ENCODE measurements at places on chromosomes 12 and 14.

GRCh38 chr12:20523658-20524057 lies 155.3 kb downstream of the PDE3A start:
- DNase-seq, result no peak

- DNase-seq, result no peak
These were observed 192.2 kb upstream of the C14orf180 start for GRCh38 chr14:104387022-104388010.

- no peak for DNase-seq
These were observed 36.6 kb upstream of the PIK3C2G start for GRCh38 chr12:18224745-18225144.

- DNase-seq, result no peak
These were observed 57.2 kb downstream of the SIX6 start for GRCh38 chr14:60566101-60566500.

GRCh38 chr14:52112336-52113018 lies 43.6 kb upstream of the NID2 start:
- DNase-seq, result no peak

DNA sequence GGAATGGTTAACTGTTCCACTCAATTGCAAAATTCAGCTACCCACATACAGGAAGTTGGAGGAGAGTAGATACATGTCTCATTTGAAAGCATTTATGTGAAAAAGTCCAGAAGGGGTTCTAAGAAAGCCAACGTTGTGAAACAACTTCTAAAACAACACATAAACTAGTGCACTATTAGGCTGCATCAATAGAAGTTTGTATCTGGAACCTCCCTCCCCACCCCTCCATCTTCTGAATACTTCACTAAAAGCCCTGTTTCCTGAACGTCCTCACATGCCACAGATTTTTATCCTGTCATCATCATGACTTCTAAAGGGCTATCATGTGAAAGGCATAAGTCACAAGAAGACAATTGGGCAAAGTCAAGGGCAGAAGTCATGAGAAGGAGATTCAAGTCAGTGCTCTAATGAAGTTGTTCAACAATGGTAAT lies 5.5 kb downstream of the KRT79 start:
- DNase-seq, result no peak

DNA sequence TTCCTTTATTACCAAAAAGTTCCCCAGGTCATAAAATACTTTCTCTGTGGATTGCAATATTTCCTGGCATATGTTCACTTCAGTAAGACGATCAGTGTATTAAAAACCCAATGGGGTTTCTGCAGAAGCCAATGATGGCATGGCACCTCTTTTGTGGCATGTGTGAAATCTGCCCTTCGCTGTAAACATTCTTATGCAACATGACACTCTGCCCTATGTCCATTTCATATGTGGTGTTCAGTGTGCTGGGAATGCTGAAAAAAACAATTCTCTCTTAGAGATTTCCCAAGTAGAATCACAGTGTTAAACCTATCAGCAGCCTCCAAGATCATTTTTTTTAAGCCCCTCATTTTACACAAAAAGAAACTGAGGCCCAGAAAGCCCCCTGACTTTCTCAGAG lies 2.3 kb upstream of the MYBPC1 start:
- no peak for DNase-seq

DNA sequence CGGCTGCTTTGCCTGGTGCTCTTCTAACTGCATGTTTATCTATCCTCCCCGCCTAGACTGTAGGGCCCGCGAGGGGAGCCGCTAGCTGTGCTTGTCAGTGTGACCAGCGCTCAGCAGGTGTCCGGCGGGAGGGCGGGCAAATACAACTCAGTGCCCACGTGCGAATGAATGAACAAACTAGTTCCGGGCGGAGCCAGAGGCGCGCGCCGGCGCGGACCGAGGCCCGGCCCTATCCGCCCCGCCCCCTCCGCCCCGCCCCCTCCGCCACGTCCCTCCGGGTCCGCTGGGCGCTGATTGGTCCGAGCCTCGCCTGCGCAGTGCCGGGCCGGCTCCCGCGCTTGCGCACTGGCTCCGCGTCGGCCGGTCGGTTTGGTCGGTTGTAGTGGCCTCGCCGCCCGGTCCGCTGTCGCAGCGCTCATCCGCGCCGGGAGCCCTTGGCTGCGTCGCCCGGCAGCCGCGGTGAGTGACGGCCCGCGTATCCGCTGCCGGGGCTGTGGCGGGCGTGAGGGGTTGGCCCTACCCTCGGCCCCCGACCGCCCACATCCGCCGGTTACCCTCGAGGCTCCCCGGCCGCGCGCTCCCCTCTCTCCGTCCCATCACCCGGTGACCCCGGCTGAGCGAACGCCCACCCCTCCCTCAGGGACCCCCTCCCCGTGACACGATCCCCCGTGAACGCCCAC lies 60.0 kb downstream of the DDX51 start:
- DNase-seq, result peak; percentile 90

- DNase-seq, result peak; percentile 69
These were observed 84.7 kb upstream of the FRMD6 start for GRCh38 chr14:51566831-51567582.

All from immature natural killer cell (primary cell).